Fibroblast of villous mesenchyme (primary cell): ENCODE measurements at places on chromosomes 16 and 17. TPM values are rescaled to one million over a fixed set of nuclear protein-coding genes. Genes with fewer than 3 reads are reported as not detected.

KCNG4 gene
- not detected in 2 replicates for total RNA-seq

SLC9A5 gene
- 1.9 and 2.2 TPM in 2 replicates for total RNA-seq

AGRP gene
- not detected in 2 replicates for total RNA-seq

PCYT2 gene
- total RNA-seq: 70.8 and 73.1 TPM in 2 replicates

NOG gene
- 0.64 and 2.6 TPM in 2 replicates for total RNA-seq

FMNL1 gene
- 3.5 and 5.2 TPM in 2 replicates for total RNA-seq
